ENCODE measurements at places on chromosomes 2 and 18.

- no peak for DNase-seq
Observed at GRCh38 chr2:43455731-43456642, 139.9 kb downstream of the THADA start.

GRCh38 chr18:32460171-32460731, 10.4 kb downstream of the GAREM1 start:
- DNase-seq = no peak

- no peak for DNase-seq
Observed at GRCh38 chr2:146244131-146244530, 1600.7 kb upstream of the ACVR2A start.

DNA sequence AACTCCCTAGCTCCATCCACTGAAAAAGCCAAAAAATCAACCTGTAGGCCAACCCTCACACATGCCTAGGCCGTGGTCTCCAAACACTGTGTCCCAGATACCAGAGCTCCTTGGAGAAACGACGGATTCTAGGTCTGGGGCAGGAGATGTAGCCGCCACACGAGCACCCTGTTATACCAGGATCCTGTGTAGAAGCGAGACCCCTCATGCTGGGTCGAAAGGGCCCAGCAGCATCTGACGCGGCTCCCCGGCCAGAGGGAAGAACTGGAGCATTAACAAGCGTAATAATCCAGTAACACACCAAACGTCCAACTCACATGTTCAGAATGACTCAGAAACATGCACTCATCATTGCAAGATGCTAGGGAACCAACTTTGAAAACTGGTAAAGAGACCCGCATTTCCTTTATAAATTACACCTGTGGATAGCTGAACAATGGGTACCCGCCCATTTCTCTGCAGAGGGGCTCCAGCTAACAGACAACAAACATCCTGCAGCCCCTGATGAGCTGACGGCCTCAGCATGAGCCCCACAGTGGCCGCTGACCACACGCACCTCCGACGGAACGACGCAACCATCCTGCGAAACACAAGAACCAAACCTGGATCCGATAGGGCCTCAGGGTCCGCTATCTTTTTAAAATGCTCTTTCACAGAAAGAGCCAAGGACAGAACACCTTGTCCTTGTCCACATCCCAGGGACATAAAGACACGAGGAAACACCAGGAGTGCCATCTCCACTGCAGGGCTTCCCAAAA, 14.2 kb downstream of the SLC66A2 start:
- no peak for DNase-seq

DNA sequence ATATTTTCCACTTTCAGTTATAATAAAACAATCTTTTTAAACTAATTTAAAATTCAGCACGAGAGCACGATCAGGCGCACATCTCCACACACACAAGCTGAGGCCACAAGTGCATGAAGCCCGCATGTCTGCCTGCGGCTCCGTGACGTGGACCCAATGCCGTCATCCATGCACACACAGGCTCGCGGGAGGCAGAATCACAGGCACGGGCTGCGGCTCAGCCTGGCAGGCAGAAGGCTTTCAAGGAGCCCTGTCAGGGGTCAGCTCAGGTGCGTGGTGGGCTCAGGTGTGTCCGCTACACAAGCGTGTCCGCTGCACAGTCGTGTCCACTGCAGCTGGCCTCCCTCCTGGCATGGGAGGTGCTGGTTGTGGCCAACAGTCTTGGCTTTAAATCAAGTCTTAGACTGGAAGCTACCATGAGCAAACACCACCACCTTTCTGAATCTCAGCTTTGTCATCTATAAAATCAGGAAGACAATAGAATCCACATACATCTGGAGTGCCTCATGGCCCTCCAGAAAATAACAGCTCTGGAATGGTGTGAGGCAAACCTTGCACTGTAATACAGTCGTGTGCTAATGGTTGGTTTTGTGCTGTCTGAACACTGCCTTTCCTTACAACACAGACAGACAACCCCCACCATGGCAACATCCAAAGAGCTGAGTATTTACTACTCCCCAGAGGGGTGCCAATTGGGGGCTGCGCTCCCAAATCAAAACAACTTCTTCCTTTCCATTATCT, 210.1 kb downstream of the NDUFA10 start:
- DNase-seq = no peak

DNA sequence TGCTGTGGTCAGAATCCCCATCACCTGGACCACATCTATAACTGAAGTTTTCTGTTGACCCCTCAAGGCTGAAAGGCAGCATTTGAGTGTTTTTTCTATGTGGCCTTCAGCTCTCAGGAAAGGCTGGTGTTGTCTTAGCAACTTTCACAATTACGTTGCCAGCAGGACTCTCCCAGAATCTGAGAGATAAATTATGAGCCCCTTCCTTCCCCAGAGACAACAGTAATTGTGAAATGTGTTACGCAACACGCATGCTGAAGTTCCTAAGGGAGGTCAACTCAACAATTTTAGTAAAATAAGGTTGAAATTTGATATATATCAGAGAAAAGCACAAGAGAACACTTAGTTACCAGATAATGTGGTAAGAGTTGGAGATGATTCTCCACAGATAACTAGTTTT, 216.5 kb upstream of the SLC8A1 start:
- DNase-seq = no peak

DNA sequence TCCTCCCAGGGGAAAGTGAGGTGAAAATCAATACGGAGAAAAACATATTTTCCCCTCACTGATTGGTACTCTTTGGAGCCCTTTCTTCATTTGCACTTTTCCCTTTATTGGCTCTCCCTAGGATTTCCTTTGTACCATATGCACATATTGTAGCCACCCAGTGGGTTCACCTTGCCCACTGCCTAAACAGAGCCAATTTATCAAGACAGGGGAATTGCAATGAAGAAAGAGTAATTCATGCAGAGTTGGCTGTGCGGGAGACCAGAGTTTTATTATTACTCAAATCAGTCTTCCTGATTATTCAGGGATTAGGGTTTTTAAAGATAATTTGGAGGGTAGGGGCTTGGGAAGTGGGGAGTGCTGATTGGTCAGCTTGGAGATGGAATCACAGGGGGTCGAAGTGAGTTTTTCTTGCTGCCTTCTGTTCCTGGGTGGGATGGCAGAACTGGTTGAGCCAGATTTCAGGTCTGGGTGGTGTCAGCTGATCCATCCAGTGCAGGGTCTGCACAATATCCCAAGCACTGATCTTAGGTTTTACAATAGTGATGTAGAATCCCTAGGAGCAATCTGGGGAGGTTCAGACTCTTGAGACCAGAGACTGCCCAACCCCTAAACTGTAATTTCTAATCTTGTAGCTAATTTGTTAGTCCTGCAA, 15.1 kb upstream of the KCNE4 start:
- no peak for DNase-seq

DNA sequence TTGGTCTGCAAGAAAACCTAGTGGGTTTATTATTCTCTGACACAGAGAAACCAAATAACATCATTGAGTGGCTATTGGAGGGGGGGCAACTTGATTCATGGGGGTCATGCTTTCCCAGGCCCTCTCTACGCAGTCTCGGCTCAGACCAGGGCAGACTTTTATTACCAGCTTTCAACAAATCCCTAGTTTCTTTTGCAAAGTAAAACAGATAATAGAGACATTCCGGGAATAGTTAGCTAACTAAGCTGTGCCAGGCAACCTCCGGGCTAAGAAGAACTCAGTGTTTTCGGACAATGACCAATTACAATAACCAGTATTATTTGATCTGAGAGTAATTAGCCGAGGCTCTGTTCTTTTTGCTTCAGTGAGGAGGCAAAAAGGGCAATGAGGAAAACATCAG, 66.3 kb downstream of the CDK15 start:
- DNase-seq = no peak

- DNase-seq = no peak
Observed at GRCh38 chr2:43634604-43635306, 2.3 kb upstream of the PLEKHH2 start.

GRCh38 chr2:141380008-141380979, 750.5 kb downstream of the LRP1B start:
- no peak for DNase-seq

GRCh38 chr2:18440141-18440661, 120.3 kb downstream of the RDH14 start:
- no peak for DNase-seq
